ENCODE measurements at places on chromosomes 5 and 9.

GRCh38 chr5:142643634-142644033, 42.3 kb downstream of the FGF1 start:
- no peak for DNase-seq

- DNase-seq: no peak
These were observed 5.5 kb downstream of the PDCL start for GRCh38 chr9:122822938-122823337.

GRCh38 chr9:76018235-76018634, 127.8 kb downstream of the PCSK5 start:
- no peak for DNase-seq

- DNase-seq: peak; percentile 24
These were observed 27.2 kb downstream of the NDUFAF2 start for GRCh38 chr5:60972231-60972630.

GRCh38 chr9:123348317-123348992, 7.5 kb upstream of the CRB2 start:
- no peak for DNase-seq

DNA sequence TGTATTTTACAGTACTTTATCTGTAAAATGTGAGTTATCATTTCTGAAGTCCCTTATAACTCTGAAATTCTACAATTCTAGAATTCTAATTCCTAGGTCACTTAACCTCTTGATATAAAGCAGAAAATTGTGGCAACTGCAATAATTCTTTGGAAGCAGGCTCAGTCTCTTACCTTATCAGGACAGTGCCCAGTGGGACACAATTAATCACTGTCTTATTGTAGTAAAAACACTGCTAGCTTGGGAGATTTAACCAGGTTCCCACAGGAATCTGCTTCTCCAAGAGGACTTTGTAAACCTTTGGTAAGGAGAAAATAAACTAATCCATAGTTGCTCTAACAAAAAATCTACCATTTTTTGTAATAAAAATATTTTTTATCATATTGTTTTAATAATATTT, 18.3 kb upstream of the SPATA9 start:
- no peak for DNase-seq

- DNase-seq: peak; percentile 6
These were observed at the start of gene PANK3 for GRCh38 chr5:168578538-168579487. Gene PANK3 (minus strand): TSS chr5:168579368. CDS start chr5:168579283, 85 bp downstream.
